KG1 (cell line): ENCODE measurements at places on chromosomes 7 and 10.

DNA sequence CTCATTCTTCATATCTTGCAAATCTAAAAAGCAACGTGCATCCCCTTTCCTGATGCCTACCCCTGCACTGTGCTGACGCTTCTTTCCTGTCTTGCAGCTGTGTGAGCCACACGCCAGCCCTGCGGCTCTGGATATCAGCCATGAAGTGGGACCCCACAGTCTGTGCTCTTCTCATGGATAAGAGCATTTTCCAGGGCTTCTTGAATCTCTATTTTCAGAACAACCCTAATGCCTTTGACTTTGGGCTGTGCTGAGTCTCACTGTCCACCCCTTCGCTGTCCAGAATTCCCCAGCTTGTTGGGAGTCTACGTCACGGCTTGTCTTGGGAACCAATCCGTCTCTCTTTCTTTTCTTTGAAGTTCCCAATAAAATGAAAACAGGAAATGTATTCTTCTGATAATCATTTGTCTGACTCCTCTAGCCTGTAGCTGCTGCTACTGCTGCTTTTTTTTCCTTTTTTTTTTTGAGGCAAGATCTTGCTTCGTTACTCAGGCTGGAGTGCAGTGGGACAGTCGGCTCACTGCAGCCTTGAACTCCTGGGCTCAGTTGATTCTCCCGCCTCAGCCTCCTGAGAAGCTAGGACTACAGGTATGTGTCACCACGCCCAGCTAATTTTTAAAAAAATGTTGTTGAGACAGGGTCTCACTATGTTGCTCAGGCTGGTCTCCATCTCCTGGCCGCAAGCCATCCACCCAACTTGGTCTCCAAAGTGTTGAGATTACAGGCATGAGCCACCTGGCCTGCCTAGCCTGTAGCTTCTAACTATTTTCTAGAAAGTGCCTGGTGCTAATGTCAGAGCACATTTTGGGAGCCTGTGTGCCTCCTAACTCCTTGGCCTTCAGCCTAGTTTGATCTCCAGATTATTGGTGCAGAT is 30.3 kb downstream of the GSTO2 start:
- DNase-seq: no peak

DNA sequence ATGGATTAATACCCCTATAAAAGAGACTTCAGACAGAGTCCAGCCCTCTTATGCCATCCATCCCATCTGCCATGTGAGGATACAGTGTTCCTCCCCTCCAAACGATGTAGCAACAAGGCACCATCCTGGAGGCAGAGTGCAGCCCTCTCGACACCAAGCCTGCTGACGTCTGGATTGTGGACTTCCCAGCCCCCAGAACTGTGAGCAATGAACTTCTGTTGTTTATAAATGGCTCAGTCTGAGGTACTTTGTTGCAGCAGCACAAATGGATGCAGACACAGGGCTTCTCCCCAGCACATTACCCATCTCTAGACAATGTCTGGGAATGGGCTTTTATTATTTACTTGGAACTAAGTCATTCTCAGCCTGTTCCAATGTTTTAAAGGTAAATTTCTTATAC is 195.6 kb downstream of the WDR37 start:
- DNase-seq: no peak

DNA sequence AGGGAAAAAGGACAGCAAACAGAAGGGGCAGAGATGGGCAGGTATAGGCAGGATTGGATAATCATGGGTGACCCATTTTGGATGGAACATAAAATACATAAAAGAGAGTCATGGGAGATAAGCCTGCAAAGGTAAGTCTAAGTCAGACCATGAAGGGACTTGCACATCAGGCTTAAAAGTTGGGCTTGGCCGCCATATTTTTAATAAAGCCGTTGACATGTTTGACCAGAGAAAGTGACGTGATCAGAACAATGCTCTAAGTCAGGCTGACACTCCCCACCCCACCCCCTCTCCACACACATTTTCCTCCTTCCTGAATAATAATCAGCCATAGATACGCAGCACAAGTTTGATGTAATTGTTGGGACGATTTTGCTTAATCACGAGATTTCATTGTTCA is 54.0 kb downstream of the MRPL32 start:
- DNase-seq: no peak

DNA sequence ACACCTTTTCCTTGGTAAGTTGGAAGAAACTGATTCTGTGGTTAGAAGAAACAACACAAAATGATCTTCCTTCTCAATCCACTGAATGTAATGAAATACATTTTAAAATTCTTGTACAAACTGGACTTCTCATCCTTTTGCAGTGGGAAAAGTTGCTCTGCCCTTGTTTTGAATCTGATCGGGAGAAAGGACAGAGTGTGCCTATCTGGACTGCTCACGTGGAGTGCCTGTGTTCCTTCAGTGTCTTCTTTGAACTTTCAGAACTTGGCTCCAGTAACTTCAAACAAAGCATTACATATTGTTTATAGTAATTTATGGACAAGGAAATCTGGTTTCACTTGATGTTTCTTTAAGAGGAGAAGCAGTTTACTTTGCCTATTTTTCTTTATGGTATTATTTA is 17.1 kb downstream of the SLC26A3 start:
- no peak for DNase-seq

GRCh38 chr10:36073796-36074345 is 431.8 kb upstream of the FZD8 start:
- no peak for DNase-seq

DNA sequence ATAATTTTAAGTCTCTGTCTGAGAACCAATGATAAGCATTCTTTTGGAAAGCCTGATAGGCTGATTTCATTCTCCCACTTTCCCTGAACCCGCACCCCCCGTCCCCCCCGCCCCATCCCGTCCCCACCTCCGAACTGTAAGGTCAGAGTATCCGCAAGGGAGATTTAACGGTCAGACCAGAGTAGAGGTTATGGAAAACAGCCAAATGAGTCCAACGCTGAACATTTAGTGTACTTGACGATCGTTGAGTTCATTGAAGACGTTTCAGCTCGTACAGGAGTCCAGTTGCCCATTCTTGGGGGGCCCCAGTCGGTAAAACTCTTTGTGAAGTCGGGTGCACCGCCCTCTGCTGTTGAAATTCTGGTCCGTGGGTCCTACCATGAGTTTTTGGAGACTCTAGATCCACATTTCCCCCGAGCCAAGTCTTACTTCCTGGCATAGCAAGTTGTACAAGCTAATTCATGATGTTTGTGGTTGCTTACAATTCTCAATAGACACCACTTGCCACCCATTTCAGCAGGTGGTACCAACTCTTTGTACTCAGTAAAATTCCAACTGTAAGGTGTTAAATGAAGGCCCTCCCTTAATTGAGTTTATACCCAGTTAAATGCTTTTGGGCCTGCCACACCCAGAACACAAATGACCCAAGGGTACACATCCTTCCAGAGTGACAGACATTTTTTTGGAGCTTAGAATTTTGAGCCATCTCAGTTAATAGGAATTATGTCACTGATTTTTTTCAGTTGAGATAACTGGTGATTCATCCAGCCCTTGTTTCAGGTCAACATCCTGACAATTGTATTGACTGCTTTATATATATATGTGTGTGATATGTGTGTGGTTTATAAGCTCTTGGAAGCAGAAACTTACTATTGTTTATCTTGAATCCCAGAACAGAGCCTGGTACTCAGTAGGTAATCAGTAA is 1.2 kb downstream of the MARCHF5 start:
- DNase-seq: peak; percentile 50

DNA sequence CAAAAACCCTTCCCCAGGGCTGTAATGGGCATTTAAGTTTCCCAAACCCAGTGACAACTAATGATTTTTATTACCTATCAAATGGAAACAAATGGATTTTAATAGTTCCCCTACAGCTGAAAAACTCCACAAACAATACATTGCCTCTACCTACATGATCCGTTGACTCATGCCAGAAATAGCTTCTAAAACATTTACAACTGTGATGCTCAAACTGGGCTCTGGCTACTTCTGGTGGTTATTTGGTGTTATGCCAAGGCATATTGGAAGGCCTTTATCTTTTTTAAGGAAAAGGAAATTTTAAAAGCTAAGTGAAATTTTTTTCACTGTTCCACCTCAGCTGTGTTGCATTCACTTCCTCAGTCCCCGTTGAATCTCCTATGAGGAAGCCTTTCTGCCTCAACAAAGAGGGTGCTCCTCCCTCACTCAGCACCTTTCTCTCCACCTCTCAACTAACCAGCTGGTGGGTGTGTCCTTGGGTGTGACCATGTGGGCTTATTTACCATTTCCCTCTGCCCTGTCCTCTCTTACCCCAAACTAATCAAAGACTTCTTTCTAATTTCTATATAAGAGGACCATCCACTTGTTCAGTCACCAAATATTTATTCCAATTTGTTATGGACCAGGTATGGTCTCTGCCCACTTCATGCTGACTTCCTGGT is 82.9 kb downstream of the PRTFDC1 start:
- DNase-seq: no peak

DNA sequence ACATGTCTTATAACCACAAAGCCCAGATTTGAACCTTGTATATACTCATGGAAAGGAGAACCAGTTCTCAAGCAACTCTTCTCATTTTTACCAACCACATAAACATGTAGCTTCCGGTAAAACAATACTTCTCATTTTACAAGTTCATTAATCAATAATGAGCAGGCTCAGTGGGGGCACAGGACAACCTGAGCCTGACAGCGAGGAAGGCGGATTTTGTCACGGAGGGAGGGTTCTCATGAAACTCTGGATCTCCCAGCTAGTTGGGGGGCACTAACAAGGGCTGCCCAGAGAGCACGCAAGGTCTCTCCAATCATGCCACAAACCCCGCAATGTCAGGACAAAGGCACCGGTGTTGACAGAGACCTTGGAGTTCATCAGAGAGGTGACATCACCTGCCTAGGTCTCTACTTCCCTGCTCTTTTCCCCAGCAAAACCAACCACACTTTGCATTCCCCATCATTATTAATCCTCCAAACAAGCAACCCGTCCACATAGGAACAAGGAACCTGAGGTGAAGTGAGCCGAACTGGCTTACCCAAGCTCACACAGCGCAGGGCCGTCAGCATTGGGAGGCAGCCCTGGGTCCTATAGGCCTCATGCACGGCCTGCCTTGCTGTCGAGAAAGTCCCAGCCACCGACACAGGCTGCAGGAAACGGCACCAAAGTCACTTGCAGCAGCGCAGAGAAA is 192.1 kb upstream of the KLF14 start:
- DNase-seq: peak; percentile 2

DNA sequence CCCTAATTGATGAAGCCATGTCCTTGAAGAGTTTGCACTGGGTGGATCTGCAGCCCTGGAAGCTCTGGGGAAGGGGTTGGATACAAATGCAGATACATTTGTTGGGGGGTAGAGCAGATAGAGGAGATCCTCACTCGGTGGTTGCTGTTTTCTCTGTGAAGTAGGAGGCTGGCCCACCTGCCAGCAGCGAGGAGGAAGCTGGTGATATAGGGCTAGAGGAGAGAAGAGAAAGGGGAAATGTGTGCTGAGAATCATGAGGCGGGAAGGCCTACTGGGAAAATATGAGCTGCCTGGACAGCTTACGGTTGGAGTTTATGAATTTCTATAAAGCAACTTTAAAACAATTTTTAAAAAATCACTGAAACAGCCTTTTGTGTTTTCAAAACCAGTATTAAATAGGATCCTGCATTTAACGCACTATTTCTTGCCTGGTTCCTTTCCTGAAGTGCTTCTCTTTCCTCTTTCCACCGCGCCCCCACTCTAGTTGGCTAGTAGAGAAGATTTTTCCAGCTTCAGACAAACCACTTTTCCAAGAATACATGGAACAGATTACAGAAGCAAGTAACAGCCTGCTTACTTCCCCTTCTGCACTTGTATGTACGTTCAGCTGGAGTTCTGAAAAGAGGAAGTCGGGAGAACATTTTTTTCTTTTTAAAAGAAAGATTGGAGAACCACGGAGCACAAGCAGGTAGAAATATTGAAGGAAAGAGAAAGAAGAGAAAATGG is 100.6 kb upstream of the GLCCI1 start:
- peak; percentile 48 for DNase-seq

GRCh38 chr7:101869901-101870290 is 52.5 kb downstream of the CUX1 start:
- no peak for DNase-seq

GRCh38 chr7:29609162-29610037 is 45.8 kb downstream of the PRR15 start:
- no peak for DNase-seq

DNA sequence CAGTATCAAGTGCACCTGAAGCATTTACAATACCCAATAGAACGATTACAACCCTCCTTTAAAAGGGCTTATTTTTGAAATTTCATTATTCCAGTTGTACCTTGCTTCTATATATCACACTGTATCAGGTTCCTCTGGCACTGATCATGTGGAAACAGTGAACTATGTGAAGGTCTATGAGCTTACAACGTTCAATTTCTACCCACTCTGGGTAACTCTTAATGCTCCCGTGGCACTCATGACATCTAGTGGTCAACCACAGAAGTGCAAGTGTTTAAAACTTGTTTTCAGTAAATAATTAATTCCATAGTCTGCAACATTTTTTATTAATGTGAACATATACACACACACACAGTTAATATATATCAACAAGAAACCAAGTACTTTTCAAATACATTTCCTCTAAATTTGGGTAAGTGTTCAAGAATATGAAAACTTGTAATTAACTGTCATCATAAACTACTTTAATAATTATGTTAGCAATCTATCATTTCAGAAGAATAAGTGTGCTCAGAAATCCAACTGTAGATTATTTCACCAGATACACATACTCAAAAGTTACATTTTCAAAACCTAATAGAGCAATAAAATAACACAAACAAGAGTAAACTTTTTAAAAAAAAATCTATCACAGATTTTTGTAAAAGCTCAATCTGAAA is 61.0 kb downstream of the MPP7 start:
- DNase-seq: peak; percentile 26

DNA sequence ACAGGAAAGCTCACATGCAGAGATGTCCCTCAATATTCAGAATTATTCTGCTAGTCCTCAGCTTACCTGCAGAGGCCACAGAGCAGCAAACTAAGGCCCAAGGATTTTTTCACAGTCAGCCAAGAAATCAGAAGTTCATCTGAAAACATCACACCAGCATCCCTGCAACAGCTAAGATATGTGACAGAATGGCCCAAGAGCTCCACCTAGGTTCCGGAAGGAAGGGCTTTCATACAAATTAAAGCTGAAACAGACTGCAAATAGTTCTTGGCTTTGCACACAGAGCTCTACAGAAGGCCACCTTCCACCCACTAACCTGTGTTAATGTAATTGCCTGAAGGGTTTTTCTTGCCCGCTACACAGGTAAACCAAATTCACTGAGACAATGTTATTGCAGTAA is 438.8 kb upstream of the C7orf33 start:
- no peak for DNase-seq

DNA sequence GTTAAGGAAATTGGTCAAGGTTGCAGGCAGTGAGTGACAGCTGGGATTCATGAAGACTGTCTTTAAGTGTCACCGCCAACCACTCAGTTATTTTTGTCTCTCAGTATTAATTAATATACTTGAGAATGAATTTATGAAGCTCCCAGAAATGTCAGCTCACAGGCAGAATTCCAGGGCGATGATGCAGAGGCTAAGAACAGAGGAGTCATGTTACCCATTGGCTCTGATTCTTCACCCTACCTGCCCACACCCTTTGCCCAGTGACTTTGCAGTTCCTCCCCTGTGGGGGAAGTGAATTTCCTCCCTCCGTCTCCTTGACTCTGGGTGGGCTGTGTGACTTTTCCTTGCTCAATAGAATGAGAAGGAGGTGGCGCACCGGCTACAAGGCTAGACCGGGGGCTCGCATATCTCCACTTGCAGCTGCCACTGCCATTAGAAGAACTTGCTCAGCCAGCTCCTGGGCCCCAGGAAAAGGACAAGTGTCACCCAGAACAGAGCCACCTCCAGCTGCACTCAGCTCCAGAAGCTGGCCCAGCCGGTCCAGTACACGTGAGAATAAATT is 157.1 kb upstream of the PRKCQ start:
- no peak for DNase-seq
